Kidney glomerular epithelial cell (primary cell): ENCODE measurements at places on chromosomes 7 and 10.

DNA sequence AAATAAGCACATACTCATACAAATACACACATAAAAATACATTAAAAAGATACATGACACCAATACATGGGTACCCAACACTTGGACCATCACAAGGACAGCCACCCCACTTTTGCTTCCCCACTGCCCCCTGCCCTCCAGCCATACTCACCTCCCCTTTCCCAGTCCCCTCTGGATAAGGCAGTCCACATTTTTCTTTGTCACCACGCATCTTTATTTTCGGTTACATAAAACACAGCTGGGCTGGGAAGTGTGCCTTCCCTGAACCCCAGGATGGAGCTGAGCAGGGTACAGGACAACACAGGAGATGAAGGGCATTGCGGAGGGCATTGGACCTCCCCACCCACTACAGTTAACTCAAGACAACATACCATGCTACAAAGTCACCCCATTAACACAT, 1.1 kb upstream of the HOXA3 start:
- no peak for DNase-seq

DNA sequence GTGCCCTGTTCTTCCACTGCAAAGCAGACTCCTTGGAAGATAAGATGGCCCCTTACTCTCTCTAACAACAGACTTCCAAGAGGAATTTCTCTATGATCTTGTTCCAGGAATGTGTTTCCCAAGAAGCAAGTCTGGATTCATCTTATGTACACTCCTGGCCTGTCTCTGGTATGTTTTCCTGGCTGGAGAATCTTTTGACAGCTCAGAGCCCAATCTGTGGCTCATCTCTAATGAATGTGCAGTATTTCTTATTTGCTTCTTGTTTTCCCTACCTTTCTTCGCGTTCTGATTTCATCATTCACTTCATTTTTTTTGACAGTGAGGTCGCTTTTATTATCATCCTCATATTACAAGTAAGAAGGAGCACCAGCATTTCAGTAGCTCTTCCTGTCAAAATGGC, 53.0 kb upstream of the PITRM1 start:
- DNase-seq: peak; percentile 90

DNA sequence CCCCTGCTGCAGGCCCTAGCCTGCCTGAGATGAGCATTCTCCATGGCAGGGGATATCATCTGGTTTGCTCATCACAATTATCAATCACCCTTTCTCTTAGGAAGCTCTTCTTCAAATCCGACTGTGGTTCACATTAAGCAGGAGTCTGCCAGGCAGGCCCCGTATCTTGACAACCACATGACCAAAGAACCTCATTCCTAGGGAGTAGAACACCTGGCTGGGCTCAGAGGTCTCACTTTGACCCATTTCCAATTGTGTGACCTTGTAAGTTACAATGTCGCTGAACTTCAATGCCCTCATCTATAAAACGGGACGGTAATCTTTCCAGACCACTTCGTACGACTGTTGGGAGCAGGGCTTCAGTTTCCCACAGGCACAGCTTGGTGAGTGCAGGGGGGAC, 156.4 kb upstream of the PCBD1 start:
- no peak for DNase-seq

GRCh38 chr7:46035166-46035565, 114.1 kb upstream of the IGFBP3 start:
- DNase-seq: no peak

GRCh38 chr10:112027731-112028280, 155.8 kb downstream of the GPAM start:
- DNase-seq: no peak

GRCh38 chr10:106942035-106942662, 222.4 kb downstream of the SORCS1 start:
- DNase-seq: no peak

- DNase-seq: no peak
Measured at GRCh38 chr7:104656467-104656866, 328.1 kb downstream of the LHFPL3 start.

DNA sequence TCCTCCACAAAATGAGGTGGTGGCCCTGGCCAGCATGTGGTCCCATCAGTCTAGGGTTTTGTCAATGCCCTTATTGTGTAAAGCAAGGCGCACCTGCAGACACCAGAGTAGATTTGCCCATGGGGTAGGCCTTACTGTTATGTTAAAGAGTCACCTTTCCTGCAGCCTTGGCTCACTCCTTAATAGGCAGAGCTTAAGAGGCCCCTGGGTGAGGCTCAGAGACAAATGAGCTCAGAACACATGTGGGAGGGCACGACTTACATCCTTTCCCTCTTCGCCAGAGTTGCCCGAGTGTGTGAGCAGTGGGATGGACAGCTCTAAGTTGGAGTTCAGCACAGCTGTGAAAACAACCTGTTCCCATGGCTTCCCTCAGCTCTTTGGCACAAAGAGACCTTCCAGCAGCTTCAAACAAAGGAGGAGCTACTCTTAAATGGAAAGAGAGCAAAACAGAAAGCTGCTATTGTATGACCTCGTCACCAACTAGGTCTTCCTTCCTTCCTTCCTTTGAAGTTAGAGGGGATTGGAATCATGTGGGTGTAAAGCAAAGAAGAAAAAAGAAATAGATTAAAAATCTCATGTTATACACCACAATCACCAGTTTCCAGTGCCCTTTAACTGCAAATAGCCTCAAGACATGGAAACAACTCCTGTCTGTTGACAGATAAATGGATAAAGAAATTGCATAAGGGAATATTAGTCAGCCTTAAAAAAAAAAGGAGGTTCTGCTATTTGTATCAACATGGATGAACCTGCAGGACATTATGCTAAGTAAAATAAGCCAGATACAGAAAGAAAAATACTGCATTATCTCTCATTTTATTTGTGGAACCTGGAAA, 11.9 kb upstream of the XPNPEP1 start:
- peak; percentile 42 for DNase-seq

DNA sequence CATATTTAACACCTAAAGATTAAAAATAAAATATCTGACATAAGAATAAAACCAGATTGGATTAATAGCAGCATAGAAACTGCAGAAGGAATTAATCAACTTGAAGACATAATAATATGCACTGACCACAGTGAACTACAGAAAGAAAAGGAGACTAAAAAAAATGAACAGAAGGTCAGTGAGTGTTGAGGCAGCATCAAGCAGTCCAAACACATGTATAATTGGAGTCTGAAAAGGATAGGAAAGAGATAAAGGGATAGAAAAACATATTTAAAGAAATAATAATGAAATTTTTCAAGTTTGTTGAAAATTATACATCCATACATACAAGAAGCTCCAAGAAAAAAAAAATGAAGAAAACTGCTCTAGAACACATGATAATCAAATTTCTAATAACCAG, 756.2 kb downstream of the GATA3 start:
- DNase-seq: no peak

DNA sequence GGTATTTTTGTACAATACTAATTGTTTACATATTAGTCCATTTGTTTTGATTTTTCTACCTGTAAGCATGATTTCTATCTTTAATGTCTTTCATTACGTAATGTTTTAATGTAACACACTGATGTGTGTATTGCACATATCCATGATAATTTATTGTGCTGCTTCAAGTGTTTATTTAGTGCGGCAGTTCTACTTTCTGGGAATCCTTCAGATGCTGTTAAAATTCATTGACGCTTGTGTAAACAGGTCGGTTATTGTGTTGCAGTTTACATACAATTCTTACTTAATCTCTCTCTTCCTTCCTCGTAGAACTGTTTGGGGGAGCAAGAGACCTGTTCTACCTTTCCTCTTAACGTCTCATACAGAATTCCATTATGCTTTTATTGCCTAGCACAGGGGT, 6.9 kb downstream of the TMEM60 start:
- no peak for DNase-seq

DNA sequence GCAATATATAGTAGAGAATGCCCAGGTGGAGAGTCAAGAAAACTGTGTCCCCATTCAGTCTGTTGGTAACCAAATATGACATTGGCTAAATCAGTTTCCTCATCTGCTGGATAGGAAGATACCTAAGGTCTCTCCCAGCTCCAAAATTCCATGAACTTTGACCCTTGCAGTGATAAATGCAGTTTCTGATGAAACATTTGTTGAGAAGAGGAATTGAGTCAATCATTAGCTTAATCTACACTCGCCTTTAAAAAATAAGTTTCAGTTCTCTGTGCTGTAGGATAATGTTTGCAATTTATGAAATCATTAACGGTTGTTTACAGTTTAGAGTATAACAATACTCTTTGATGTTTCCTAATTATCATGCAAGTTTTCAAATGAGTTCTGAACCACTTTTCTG, 38.0 kb upstream of the SLC25A13 start:
- DNase-seq: no peak

DNA sequence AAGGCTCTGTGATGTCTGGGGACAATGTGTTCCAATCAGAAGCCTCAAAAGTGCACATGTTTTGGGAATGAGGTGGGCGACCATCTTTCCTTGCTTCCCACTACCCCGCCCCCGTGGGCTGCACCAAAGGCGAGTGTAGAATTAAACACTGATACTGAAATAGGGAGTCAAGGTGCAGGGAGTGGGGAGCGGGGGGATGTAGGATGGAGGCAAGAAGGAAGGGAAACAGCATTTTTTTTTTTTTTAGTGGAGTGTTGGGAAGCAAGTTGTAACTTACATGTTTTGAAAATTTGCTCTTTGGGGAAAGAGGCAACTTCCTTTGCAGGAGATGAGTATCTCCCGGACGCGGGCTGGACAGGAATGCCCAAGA, 484 bp upstream of the DLX5 start:
- DNase-seq: no peak

DNA sequence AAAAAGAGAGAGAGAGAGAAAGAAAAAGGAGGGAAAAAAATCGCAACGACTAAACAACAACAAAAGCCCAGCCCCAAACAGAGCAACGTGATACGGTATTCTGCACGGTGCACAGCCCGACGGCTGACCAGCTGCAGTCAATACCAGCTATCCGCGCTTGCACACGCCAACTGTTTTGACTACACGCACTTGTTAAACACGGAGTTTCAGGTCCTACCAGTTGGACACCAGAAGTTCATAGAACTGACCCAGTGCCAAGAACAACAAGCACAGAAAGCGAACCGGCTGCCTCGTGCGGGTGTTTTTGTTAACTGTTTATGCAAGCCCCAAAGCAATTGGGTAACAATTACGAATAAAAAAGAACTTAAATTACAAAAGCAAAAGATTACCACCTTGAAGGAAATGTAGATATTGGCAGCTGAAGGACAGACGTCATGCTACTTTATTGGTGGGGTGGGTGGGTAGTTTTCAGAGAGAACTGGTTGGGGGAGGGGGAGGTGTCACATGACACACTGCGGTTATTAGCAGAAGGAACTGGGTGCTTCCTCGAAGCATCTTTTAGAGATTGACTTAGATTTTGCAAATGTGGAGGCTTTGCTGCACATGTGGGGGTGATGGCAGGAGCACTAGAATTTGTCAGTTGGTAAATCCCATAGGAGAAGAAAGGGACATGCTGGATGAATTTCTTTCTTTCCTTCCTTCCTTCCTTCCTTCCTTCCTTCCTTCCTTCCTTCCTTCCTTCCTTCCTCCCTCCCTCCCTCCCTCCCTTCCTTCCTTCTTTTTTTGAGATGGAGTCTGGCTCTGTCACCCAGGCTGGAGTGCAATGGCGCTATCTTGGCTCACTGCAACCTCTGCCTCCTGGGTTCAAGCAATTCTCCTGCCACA, 110.6 kb upstream of the EFCAB10 start:
- no peak for DNase-seq

DNA sequence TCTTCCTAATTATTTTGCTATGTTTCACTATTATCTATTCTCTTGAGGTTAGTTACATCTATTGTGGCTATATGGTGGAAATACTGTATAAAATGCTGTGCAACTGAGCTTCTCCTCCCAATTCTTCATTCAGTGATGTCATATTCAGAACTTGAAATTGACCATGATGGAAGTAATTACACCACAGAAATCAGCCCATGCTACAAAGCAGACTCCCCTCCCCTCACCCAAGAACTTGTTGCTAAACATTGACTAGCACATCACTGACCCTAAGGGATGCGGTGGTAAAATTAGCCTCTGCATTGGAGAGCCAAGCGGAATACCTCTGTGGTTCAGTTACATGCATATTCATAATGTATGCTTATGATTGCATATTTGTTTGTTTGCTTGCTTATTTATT, 8.8 kb downstream of the CALD1 start:
- DNase-seq: no peak

DNA sequence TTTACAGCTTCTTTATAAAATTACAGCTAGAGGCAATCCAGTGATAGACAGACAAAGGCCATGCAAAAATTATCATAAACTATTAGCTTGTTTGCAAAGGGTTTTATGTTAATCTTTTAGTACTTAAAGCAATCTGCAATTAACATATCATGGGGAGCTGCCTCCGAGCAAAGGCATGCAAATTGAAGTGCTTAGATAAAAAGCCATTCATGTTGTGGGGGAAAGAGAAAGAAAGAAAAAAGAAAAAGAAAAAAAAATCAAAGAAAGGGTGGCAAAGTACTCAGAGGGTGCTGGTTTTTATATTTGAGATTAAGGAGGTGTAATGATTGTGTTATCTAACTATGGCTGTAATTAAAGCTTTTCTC, 799.5 kb downstream of the LRMDA start:
- no peak for DNase-seq

DNA sequence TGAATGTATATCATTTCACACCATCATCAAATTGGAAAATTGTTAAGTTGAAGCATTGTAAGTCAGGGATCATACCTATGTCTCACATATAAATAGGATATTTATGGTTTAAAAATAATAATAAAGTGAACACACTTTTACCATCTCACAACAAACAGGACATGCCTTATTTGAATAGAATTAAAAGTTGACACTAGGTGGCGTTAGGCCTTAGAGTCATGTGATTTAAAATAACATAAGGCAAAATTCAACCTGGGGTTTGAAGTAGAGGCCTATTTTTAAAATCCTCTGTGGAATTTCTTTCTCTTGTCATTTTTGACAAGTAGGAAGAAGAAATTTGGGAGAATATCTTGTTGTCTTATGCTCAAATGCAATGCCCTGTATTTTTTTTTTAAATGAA, 184.7 kb upstream of the PCDH15 start:
- no peak for DNase-seq

GRCh38 chr7:138587485-138587884, 113.7 kb downstream of the SVOPL start:
- DNase-seq: no peak

- DNase-seq: no peak
Measured at GRCh38 chr7:112357136-112357535, 93.1 kb upstream of the IFRD1 start.
